ENCODE measurements at places on chromosomes 16 and 17.

DNA sequence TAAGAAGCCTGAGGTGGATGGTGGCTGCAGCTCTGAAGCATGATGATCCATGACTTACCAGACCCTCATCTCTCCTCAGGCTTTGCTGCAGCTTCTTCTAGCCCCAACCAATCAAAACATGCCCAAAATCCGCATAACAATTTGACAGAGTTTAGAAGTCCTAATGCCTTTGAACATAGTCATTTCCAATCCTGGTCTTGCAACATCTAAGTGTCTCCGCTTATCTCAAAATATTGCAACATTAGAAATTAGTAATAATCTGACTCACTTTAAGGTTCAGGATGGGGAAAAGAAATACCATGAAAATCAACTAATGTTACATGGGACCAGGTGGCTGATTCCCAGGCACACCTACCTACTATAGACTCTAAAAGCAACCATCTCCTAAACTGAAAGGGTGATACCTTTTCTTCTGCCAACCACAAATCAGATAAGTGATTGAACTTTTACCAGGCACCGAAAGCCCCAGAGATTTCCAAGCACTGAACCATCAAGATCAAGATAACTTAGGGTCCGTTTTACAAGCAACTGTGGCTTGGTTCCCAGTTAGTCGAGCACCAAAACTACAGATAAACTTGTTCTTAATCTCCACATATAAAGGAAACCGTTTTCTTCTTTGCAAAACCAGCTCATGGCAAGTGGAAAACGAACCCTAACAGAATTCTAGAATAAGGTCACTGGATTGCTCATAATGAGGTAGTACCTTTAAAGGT lies 14.0 kb downstream of the ERN1 start:
- no peak for DNase-seq

GRCh38 chr17:73581379-73581778 lies 62.9 kb downstream of the SDK2 start:
- DNase-seq, result no peak

GRCh38 chr16:35319536-35320192 lies 1860.3 kb downstream of the TP53TG3F start:
- no peak for DNase-seq

GRCh38 chr16:12344577-12345343 lies 368.2 kb downstream of the SNX29 start:
- DNase-seq, result no peak

DNA sequence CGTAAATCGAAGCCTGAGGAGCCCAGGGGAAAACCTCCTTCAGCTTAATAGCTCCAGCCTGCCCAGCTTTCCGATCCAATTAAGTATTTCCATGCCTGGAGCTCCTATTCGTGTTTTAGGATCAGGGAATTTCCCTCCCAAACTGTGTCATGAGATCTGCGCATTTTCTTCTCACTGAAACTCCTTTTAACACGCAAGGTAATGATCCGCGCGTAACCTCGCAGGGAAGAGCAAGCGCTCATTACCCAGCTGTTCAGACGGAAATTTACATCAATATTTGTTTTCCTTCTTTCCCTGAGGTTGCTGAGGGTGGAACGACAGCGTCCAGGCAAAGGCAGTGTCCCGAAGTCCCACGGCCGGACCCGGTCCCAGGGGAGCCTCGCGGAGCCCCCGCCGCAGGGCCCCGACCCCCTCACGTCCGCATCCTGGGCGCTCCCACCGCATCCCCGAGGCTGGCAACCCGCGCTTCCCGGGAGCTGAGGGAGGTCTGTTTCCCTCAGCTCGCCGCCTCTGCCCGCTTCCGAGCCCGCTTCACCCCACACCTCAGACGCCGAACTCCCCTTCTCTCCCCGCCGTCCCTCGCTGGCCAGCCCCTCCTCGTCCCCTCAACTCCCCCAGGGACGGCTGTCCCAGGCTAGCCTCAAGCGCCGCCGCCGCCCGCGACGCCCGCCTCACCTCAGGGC lies 415 bp downstream of the ABCA5 start:
- no peak for DNase-seq

DNA sequence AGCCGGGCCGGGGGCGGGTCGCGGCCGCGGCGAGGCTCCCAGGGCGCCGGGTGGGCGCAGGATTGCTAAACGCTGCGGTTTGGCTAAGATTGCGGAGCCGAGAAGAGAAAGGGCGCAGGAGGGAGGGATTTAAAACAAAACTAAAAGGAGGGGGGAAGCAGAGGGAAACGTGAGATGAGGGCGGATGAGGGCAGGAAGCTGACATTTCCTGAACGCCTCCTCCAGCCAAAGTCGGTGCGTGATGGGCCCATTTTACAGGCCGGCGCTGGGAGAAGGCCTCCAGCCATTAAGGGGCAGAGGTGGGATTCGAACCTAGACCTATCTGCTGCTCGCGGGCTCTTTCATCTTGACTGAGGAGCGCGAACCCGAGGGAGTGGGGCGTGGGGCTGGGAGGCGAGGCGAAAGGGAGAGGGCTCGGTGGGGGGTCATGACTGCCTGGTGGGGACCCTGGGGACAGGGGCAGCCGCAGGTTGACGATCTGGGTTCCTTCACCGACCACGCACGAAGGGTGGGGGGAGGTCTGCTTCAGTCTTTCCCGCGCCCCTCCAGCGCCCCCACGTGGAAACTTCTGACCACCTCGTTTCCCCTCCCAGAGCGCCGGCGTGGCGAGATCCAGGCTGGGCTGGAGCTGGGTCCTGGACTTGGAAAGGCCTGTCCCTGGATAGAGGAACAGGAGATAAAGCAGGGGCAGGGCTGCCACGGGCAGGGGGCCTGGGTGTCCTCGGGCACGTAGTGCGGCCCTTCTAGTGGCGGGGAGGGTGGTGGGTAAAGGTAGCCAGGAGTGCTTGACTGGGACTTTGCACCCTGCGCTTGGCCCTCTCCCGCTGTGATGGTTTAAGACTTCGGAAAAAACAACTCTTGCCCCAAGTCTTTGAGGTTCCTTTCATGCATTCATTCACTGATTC lies 3.8 kb upstream of the TAC4 start:
- peak; percentile 76 for DNase-seq

DNA sequence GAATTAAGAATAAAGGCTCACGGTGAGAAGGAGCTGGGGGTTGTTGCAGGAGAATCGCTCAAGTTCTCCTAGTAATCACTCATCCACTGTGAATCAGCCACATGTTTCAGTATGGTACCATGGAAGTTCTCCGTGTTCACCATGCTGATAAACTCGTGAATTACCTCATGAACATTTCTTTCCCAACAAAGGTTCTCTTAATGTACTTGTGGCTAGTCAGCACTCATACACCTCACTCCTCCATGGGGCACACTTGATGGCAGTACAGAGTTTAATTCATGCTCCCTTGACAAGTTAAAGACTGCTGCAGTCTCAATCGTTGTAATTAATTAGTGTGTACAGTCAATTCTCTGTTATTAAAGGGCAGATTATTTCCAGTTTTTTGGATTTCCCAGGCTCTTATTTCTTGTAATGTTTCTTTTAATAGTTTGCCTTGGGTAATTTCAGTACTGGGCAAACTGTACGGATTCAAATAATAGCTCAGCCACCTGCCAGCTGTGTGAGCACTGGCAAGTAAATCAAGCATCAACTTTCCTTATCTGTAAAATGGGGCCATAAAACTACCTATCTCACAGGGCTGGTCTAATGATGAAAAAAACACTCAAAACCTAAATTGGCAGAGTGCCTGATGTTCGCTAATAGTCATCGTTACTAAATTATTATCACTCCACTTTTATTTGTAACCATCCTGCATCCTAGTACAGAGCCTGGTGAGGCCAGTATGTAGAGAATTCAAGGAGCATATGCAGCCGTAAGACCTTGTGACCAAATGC lies 6.1 kb downstream of the GOT2 start:
- no peak for DNase-seq

DNA sequence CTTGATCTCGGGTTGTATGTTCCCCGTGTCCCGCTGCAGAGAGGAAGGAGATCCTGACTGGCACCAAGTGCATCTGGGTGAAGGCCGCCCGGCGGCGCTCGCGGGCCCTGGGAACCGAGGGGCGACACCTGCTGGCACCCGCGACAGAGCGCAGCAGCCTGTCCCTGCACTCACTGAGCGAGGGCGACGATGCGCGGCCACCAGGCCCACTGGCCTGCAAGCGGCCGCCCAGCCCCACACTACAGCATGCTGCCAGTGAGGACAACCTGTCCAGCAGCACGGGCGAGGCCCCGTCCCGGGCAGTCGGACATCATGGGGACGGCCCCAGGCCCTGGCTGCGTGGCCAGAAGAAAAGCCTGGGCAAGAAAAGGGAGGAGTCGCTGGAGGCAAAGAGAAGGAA lies 7.5 kb downstream of the BTBD17 start:
- DNase-seq, result peak; percentile 78

GRCh38 chr17:34055606-34056005 lies 199.5 kb upstream of the CCL2 start:
- DNase-seq, result no peak

DNA sequence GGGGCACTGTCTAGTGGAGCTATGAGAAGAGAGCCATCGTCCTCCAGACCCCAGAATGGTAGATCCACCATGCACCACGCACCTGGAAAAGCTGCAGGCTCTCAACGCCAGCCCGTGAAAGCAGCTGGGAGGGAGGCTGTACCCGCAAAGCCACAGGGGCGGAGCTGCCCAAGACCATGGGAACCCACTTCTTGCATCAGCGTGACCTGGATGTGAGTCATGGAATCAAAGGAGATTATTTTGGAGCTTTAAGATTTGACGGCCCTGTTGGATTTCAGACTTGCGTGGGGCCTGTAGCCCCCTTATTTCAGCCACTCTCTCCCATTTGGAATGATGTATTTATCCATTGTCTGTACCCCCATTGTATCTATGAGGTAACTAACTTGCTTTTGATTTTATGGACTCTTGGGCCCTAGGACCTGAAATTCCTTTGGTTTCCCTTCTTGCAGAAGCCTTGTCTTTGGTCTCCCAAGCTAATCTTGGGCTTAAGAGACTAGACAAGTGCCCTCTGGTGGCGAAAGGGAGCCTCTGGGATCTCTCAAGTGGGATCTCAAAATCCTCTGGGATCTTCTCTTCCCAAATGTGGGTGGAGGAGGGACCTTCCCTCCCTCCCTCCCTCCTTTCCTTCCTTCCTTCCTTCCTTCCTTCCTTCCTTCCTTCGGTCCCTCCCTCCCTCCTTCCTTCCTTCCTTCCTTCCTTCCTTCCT lies 58.2 kb upstream of the HAPSTR1 start:
- no peak for DNase-seq

DNA sequence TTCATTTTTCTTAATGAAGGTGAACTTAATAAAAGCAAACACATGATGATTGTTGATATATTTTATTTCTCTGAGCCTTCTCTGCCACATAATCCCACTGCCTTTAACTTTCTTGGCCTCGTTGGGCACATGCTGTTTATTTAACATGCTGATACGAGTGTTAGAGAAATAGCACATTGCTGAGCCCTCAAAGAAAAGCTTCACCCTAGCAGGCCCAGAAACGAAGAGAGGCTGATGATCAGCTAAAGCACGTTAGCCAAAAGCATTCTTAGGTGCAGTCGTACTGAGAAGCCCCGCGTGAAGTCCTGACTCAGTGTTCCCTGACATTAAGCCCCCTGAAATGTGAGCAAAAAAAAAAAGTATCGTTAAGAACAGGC lies 122.8 kb downstream of the CCDC182 start:
- no peak for DNase-seq

DNA sequence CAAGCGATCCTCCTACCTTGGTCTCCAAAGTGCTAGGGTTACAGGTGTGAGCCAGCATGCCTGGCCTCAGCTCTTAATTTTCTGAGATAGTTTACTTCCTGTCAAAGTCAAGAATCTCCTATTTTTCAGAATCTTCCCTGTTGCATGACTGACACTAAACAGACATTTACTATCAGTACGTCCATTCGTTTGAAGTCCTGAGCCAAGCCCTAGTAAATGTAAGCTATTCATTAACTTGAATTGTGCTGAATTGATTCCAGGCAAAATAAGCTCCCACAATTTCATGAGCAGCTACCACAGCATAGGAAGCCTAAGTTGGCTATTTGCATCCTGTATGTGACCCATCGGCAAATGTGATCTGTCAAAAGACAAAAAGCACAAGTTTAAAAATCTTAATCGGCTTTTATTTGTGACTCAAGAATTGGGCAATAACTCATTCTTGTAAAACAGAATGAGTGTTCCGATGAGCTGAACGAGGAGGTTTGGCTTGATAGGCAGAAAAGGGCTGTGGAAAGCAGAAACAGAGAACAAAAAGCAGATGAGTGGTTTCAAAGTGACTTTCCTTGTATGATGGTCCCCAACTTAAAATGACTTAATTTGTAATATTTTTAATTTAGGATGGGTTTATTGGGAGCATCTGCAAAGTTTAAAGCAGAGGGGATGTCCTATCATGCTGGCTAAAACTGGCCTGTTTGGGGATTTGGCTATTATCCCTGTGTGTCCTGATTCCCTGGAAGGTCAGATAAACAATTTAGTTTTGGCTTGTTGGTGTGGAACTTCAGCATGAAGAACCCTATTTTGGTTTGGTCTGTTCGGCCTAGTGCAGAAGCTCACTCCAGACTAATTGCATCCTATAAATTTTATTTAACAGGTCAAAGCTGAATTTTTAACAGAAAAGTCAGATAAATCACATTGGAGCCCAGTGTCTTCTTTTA lies 14.2 kb downstream of the RNF112 start:
- no peak for DNase-seq

DNA sequence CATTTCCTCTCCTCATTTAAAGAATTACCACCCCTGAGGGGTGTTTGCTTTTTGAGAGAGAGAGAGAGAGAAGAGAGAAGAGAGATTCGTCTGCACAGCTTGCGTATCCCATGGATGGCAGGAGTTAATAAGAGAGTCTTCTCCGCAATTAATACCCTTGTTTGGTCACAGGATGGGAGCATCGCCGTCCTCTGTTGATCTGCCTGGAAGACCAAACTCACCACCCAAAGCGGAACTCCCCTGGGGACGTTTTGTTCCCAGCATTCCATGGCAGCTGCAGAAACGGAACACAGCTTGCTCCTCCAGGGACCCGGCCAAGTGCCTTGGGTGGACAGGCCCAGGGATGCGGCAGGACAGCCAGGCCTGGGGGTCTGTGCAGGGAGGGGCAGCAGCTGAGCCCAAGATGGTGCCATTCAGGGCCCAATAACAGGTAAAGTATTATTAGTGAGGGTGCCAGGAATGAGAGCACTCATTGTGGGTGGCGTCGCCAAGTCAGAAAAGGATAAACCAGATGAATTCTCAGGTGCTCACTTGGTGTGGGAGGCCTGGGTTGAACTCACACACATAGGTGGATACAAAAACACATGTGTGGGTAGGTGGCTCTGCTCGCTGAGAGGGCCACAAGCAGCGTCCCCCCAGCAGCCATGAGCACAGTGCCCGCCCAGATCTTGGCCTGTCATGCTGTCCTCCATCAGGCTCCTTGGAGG lies 83.1 kb downstream of the NT5M start:
- DNase-seq, result no peak

GRCh38 chr16:74691093-74691855 lies 9.4 kb downstream of the MLKL start:
- no peak for DNase-seq

Measured in activated naive CD8-positive, alpha-beta T cell treated with anti-CD3 and anti-CD28 coated beads, Interleukin-2, amount 10 ng/mL, durations not matched to agents 7 days and 5 days (primary cell).